PC-9 (cell line): ENCODE measurements at places on chromosomes 13 and 19.
A peak's percentile ranks its signal among the peaks of the same experiment; 100 is the strongest.

- peak; percentile 77 for DNase-seq
Measured at GRCh38 chr19:47049307-47049700, 880 bp upstream of the TMEM160 start.

DNA sequence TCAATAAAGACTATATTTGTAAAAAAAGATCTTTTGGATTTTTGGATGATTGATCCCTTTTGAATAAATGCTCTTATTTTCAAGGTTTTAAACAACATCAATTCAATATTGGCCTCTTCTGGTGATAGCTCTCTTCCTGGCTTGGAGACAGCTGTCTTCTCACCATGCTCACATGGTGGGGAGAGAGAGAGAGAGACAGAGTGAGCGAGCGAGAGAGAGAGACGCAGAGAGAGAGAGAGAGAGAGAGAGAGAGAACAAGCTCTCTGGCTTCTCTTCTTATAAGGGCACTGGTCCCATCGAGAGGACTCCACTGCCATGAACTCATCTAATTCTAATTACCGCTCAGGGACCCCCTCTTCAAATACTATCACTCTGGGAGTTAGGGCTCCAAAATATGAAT lies 32.1 kb upstream of the FARP1 start:
- DNase-seq: peak; percentile 5

DNA sequence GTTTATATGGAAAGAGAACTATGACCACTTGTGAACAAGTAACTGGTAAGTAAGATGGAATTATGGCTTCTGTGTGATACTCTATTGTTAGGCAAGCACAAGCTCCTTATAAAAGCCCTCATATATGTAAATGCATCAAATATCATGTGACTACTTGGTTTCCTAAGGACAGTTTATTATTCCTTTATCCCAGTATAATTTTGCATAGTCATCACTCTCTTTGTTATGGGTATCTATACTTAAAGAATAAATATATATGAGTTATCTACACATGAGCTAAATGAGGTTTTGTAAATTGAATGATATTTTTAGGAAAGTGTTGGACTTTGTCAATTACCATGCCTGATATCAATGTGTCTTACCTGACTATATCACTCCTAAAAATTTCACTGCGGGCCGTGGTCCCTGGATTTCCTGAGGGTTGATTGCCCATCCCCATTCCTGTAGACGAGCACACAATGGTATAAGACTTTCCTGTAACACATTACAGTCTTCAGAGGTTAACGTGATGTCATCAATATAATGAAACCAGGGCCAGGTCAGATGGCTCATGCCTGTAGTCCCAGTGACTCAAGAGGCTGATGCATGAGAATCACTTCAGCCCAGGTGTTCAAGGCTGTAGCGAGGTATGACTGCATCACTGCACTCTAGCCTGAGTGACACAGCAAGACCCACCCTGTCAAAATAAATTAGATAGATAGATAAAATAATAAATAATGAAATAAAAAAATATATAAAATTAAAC lies 20.7 kb downstream of the ZNF844 start:
- DNase-seq: no peak

DNA sequence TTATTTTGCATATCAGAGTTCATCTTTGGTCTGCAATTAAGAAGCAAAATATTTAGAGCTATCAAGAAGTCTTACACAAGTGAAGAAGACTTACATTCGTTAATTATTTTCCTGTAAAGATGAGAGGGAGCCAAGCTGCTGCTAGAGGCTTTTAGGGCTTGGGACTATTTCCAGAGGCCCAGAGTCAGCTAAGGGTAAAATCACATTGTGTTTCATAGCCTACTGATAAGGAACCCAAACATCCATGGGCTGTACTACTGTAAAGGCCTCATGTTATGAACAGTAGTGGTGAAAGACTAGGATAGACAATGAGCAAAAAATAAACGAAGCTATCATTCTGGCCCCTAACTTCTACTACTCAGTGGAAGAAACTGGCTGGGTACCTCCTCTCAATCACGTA lies 10.9 kb upstream of the TEX30 start:
- no peak for DNase-seq

DNA sequence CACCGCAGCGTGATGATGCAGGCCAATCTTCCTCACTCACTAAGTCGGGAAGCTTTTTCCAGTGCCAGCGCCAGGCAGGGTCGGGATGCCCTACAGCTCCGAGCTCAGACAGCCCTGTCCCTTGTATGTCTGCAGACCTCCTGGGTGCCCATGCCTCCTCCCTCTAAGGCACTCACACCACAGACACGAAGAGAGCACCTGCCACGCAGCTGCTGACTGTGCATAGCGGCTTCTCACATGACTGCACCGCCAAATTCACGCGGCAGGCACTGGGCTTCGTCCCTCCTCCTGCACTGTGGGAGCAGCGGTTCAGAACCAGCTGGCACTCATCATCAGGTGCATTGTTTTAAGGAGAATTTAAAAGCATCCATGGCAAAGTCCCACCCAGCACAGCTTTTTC lies 88.1 kb downstream of the SLC7A1 start:
- no peak for DNase-seq

GRCh38 chr19:21584537-21584936 lies 79.1 kb downstream of the ZNF429 start:
- no peak for DNase-seq

- DNase-seq: no peak
Measured at GRCh38 chr19:19550485-19550929, 12.4 kb downstream of the CILP2 start.
